ENCODE measurements at places on chromosomes 1 and 21. TPM values are rescaled to one million over a fixed set of nuclear protein-coding genes. Genes with fewer than 3 reads are reported as not detected.

- DNase-seq = peak; percentile 4
Measured at GRCh38 chr1:34162852-34163766, 1.9 kb downstream of the CSMD2 start.

DNA sequence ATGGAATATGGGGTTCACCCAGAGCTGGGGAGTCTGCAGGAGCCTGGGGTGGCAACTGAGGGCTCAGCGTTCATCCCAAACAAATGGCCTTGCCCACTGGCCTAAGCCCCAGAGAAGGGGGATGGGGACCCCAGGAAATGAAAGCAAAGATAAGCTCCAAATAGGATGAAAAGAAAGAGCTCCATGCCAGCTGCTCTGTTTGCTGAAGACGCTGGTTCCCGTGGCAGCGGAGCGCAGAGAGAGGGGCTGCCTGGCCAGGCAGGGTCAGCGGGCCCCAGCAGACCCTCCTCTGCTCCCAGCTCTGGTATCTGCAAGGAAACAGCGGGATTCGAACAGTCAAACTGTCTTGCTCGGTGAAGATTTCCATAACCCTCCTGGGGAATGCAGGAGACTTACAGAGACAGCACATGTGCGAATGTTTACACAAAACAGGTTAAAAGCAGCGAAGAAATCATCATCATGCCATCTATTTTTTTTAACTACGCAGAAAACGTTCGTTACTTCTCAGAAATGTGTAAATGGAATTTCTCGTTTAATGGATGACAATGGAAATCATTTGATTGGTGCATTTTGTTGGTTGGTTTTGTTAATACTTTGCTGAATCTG is 94.4 kb downstream of the PDE9A start:
- no peak for DNase-seq

Gene SPRR1B
- not detected for total RNA-seq

Gene GORAB
- total RNA-seq = 18.8 TPM

Gene LHX8
- total RNA-seq = not detected

DNA sequence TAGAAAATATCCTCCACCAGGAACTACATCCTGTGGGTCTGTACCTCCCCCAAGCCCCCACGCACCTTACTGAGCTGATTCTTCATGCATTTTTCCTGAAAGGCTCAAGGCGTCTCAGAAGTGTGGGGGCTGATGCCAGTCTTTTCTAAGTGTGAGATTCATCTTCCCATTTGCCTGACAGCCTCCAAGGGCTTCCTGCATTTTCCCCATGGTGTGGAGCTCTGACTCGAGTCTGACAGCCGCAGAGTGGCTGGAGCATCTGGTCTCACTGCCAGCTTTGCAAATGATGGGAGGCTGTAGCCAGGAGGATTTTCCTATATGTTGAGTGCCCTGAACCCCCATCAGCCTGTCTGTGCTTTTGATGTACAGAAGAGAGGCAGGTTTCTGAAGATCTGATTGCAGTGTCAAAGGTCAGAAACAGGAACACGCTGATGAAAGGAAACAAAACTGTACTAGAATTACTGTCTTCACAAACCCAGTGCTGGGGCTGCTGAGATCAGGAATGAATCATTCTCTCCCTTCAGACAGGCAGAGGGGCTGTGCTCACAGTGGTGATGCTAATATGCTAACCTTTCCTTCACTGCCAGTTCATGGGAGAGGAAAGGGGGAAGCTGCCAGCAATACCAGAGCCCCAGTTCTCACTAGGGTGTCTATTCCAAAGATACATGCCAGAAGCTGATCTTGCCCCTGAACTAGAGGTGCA is 201.5 kb upstream of the C1orf174 start:
- no peak for DNase-seq

DNA sequence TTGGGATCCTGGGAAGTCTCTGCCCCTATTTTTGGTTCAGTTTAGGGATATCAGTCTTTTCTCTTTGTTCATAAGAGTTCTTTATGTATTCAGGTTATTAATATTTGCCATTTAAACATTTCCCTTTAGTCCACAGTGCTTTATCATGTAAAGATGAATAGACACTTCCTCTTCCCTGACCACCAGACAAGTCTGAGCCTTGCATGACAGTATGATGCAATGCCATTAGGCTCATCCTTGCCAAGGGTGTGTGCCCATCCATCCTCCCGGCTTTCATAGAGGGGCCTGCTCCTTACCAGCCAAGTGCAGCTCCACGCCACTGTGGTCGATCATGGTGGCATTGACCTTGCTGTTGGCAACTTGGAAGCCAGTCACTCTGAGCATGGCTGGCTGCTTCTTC is 52.1 kb downstream of the ZSCAN20 start:
- no peak for DNase-seq

DNA sequence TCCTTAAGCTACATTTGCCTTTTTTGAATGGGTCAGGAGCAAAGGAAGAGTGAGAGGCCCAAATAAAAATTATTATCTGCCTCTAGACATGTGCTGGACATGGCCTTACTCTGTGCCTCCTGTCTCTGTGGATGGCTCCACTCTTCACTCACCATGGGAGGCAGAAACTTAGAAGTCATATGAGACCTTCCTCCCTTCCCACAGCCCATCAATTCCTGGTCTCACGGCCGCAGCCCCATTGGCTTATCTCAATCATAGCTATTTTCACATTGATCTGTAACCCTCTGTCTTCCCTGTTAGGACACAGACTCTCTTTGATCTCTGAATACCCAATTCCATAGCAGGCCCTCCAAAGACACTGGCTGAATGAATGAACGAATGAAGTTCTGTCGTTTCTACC is 14.2 kb upstream of the ADORA1 start:
- no peak for DNase-seq

Gene MYBPHL
- 1.1 TPM for total RNA-seq

Gene DTL
- 1.2 TPM for total RNA-seq

DNA sequence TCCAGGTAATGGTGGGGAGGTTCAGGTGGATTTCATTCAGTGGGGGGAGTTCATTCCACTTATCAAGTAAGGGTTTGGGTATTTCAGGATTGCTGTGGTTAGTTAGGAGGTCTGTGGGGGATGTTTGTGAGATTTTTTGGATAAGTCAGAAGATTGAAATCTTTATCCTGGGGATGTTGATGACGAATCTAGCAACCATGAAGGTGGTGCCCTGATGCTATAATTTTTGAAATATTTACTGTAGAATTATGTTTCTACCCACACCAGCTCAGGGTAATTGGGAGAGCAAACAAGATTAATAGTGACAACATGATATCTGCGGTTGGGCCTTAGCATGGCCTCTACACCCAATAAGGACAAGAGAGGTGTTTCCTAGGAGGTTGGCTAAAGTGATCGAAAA is 28.3 kb downstream of the SUCO start:
- DNase-seq = no peak

DNA sequence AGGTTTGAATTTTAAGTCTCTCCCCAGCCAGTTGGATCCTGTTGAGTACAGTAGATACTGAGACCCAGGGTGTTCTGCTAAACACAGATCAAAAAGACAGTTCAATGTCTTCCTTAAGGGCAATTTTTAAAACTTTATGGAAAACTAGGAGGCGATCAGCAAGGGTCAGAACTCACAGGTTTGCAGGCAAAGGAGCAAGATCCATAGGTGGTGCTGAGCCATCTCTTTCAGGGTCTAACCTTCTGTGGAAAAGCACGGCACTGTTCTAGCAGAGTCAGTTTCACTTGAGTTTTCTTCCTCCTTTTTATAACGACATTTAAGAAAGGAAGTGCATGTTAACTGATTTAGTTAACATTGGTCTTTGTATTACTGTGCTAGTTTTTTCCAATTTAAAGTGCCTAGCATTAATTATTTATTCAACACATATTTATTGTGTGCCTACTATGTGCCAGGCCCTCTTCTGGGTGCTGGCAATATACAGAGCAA is at the start of gene CD84:
Gene CD84, minus strand, starts transcription at position 281 of the 486 bp plus-strand sequence. Its CDS starts 59 bp downstream, at position 222.
- DNase-seq = no peak

Gene INSRR
- total RNA-seq = 0.05 TPM

Gene ZYG11A
- 0.10 TPM for total RNA-seq

GRCh38 chr1:211493133-211493871 is 1.3 kb upstream of the RD3 start:
- DNase-seq = no peak

- no peak for DNase-seq
Measured at GRCh38 chr1:50995651-50996050, 25.6 kb downstream of the CDKN2C start.

Gene TESK2
- 1.1 TPM for total RNA-seq

DNA sequence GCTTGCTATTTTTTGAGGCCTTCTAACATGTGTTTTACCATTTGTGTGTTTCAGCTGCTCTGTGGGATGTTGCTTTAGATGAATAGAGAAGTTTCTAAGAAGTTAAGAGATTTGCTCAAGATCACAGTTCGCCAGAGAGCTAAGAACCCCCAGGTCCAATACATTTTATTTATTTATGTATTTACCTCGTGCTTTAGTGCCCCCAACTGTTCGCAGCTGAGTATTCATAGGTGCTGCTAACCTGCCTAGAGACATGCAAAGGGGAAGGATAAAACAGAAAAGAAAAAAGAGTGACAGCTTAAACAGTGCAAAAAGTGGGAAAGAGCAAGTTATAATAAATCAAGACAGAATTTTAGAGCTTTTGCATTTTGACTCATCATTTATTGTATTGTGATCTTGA is 31.1 kb downstream of the NFYC start:
- DNase-seq = no peak

Gene TP73
- total RNA-seq = 2.2 TPM

DNA sequence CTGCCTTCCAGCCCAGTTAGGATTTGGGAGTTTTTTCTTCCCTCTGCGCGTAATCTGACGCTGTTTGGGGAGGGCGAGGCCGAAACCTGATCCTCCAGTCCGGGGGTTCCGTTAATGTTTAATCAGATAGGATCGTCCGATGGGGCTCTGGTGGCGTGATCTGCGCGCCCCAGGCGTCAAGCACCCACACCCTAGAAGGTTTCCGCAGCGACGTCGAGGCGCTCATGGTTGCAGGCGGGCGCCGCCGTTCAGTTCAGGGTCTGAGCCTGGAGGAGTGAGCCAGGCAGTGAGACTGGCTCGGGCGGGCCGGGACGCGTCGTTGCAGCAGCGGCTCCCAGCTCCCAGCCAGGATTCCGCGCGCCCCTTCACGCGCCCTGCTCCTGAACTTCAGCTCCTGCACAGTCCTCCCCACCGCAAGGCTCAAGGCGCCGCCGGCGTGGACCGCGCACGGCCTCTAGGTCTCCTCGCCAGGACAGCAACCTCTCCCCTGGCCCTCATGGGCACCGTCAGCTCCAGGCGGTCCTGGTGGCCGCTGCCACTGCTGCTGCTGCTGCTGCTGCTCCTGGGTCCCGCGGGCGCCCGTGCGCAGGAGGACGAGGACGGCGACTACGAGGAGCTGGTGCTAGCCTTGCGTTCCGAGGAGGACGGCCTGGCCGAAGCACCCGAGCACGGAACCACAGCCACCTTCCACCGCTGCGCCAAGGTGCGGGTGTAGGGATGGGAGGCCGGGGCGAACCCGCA is at the start of gene PCSK9:
Gene PCSK9, plus strand, starts transcription at position 207 of the 741 bp plus-strand sequence. Its CDS starts 290 bp downstream, at position 497.
- no peak for DNase-seq

GRCh38 chr1:100736746-100737145 is 17.2 kb downstream of the VCAM1 start:
- peak; percentile 55 for DNase-seq

- no peak for DNase-seq
Measured at GRCh38 chr21:16519036-16519435, 789.3 kb downstream of the USP25 start.

Gene CATSPERE
- total RNA-seq = 0.47 TPM

GRCh38 chr1:36479505-36480051 is 3.1 kb downstream of the CSF3R start:
- DNase-seq = no peak

GRCh38 chr21:46325073-46325912 is 1.3 kb downstream of the PCNT start:
- DNase-seq = peak; percentile 49

GRCh38 chr1:239987103-239987745 is 104.5 kb upstream of the FMN2 start:
- DNase-seq = peak; percentile 68

Gene CELF3
- not detected for total RNA-seq

DNA sequence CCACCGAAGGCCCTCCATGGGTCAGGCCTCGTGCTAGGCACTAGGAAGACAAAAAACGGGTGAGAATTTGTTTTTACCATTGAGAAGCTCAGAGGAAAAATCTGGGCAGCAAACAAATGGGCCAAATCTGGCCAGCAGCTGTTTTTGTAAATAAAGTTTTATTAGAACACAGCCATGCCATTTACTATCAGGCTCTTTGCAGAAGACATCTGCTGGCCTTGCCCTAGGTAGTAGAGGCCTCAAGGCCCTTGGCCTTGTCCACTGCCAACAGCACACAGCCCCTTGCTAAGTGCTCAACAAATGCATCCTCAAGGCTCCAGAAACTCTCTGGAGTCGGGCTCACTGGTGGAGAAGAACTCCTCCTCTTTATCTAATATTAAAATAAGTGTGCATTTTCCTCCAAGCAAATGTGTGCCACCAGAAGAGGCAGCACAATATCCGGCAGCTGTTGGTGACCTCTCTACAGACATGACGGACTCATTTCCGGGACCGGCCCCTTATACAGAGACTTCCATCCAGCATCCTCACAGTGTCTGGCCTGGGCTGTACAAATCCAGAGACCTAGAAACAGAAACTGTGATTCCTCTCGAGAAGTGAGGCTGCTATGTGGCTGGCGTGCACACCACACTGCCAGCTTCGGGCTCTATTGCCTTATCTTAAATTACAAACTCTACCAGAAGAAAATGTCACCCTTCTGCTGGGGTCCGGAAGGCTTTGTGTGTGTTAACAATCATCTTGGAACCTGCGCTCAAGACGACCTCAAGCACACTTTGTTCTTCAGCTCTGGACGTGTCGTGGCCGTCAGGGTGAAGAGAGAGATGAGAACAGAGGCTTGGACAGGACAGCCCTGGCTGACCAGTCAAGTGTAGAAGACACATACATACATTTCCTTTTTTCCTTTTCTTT is 203.9 kb downstream of the TOMM20 start:
- no peak for DNase-seq

DNA sequence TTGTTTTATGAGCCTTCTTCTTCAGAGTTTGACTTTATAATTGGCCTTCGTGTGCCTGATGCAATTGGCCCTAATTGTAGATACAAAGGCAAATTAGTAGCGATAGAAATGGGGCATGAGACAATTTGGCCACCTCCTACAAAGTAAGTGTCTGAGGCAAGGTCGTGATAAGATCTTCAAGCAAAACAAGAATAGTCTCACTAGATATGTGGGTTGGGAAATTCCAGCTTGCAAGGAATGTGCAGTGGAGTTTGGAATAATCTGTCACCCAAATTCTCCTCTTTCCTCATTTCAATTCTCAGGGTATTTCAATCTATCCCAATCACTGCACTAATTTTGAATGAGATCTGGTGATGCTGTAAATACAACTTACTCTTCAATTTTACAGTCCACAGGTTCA is 11.4 kb upstream of the TSNAX start:
- no peak for DNase-seq

GRCh38 chr1:78071696-78072095 is 25.9 kb downstream of the GIPC2 start:
- DNase-seq = no peak

Gene NEGR1
- 10.8 TPM for total RNA-seq

- peak; percentile 74 for DNase-seq
Measured at GRCh38 chr1:70140343-70140742, 65.0 kb downstream of the LRRC40 start.

DNA sequence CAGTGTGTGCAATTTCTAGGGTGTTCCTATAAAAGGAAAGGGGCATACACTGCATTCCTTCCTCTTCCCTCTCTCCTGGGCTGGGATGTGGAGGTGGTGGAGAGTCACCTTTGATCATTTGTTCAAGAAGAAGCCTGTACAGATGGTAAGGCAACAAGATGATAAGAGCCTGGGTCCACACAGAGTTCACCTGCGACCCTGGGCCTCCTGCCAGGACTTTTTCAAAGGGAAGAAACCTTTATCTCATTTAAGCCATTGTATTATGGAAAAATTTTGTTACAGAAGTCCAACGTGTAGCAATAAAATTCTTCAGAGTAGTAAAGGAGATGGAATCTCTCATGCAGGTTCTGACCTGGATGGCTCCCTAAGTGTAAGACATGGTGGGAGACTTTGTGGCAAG is 189.1 kb downstream of the MIS18A start:
- DNase-seq = no peak

Measured in myocyte (in vitro differentiated cells).